CD8-positive, alpha-beta T cell (primary cell): ENCODE measurements at places on chromosomes 2 and 18. TPM values are rescaled to one million over a fixed set of nuclear protein-coding genes. Genes with fewer than 3 reads are reported as not detected.

TBR1 gene
- total RNA-seq: not detected

TSPYL6 gene
- total RNA-seq: not detected

RFX8 gene
- not detected for total RNA-seq

CCDC74B gene
- total RNA-seq: 0.27 TPM

B4GALT6 gene
- total RNA-seq: not detected

ASB18 gene
- not detected for total RNA-seq

FEV gene
- total RNA-seq: not detected

IL36A gene
- not detected for total RNA-seq

TAF1B gene
- total RNA-seq: 15.8 TPM

LYG2 gene
- not detected for total RNA-seq

PRSS56 gene
- not detected for total RNA-seq

KLHL30 gene
- not detected for total RNA-seq

CHRNG gene
- not detected for total RNA-seq

SERPINB11 gene
- not detected for total RNA-seq

GRCh38 chr2:20281876-20282275, 56.9 kb upstream of the SDC1 start:
- DNase-seq: no peak

DNA sequence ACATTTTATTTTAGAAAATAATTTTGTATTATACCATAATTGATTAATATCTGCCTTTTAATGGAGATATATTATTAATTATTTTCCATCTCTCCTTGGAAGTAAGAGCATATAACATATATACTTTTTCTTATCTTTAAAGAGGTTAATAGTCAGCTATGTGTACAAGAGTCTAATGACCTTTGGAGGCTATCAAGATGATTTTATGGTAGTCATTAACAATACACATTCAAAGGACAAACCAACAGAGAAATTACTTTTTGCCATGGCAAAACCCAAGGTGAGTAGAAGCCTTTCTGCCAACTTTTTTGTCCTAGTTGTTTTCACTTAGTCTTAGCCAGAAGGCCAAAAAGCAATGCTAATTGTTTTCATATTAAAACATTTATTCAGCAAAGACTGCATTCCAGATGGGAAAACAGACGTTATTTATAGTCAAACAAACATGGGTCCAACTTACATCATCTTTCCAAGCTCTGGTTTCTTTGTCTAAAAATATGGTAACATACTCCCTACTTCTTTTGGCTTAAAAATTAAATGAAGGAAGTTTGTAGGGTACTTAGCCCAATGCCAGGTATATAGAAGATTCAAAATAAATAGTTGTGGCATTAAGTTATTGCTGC, 9.6 kb upstream of the DYNC2LI1 start:
- DNase-seq: no peak

DNA sequence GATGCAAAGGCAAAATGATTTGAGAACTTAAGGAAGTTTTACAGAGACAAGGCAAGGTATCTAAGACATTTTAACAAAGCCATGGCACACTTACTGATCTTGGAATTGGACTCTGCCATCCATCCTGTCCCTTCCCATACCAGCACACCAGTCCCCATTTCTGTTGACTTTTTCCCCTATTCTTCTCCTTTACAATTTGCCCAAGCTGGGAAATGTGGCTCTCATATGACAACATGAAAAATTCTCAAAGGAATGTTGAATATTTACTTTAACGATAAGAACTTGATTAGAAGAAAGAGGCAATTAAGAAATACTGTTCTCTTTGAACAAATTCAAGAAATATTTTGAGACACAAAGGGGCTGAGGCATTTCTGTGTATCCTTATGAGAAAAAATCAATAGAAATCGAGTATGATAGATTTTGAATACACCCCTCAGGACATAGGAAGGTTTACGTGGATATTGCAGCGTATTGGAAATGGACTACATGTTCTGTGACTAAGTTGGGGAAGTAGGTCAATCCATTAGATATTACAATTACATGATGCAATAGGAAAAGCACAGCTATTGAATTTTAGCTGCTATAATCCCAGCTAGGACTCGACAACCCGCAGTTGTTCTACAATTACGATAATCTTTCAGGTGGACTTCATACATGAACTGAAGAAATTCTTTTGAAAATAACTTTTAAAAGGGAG, 201.6 kb downstream of the TRIB2 start:
- DNase-seq: no peak

GRCh38 chr2:72092111-72092510, 55.6 kb downstream of the CYP26B1 start:
- DNase-seq: no peak

GRCh38 chr2:140269000-140269399, 1488.8 kb upstream of the NXPH2 start:
- DNase-seq: no peak

GRCh38 chr2:199462347-199462955, 4.7 kb upstream of the SATB2 start:
- DNase-seq: no peak

DNA sequence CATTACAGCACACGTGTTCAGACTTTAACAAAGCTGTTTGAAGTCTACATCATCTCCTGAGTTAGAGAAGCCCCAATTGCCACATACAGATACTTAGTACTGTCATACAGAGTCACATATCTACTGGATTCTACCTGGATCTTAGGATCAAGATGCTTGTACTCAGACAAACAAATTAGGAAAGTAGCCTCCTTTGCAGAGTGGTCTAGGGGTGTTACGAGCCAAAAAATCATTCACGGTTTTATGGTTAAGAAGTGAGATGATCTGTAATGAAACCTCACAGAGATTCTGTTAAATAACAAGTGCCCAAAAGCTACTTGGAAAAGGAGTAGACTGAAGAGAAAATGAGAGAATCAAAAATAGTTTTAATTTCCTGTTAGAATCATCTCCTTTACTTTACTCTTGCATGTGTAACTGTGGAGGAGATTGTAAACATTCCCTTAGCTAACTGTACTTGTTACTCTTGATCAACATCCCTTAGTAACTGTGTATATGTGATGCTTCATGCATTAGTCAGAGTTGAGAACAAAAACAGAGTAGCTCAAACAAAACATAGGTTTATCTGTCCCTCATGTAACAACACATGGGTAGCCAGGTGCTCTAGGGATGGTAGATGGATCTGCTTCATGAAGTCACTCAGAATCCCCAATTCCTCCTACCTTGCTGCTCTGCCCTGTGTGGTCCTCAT, 16.4 kb upstream of the IL1RL1 start:
- DNase-seq: no peak

DNA sequence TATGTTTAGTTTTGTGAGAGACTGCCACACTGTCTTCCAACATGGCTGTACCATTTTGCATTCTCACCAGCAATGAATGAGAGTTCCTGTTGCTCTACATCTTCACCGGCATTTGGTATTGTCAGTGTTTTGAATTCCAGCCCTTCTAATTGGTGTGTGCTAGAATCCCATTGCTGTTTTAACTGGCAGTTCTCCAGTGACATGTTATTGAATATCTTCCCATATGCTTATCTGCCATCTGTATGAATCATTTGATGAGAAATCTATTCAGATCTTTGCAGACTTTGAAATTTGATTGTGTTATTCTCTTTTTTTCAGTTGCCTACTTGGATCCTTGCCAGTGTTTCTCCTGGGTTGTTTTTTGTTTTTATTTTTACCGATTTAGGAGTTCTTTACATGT, 99.0 kb downstream of the SNTG2 start:
- DNase-seq: no peak

DNA sequence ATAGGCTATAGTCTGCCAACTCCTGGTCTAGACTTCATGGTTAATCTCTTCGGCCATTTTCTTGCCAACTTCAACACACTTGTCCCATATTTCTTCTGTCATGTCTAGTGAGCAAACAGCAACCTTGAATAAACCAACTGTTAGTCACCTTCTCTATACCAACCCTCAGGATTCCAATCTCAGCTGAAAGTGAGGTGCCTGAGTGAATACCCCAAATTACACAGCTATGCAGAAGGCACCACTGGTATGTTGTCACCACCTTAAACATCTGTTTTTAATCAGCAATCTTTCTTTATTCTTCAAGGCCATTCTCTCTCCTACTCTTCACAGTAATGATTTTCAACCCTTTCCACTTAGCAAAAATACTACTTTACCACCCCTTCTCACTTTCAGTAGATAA, 39.3 kb downstream of the THOC1 start:
- no peak for DNase-seq

GRCh38 chr2:201127152-201127511, 11.2 kb downstream of the CFLAR start:
- no peak for DNase-seq

DNA sequence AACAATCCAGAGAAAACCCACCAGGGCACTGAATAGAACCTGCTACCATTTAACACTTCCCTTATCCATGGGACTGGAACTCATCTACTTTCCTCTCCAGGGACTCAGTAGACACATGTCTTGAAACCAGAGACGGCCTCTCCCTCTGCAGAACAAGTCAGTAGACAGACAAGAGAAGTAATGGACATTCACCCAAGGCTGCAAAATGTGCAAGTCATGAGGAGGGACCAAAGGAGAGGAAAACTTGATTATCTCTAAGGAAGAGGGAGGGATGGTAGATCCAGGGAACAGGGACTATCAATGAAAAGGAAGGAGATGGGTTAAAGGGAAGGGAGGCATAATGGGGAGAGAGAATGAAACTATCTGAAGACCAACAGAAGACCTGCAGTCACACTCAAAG, 5.3 kb upstream of the TTC39C start:
- no peak for DNase-seq

DNA sequence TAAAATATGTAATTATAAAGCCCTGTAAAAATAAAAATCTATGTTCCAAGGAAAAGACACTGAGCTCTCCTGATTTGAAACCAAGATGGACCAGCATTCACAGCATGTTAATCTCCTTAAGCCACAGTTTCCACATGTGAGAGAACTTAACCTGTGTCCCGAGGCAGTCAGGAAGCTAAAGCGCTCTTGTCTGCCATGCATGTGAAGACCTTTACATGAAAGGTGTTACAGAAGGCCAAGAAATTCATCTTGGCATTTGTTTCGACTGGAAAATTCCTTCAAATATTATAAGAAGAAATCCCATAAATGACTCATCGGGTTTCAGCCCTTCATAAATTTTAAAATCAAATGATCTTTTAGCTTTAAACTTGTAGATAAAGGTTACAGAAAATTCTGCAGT, 328.6 kb downstream of the CDH2 start:
- no peak for DNase-seq

- DNase-seq: no peak
Measured at GRCh38 chr18:32595832-32596231, 125.2 kb upstream of the GAREM1 start.

GRCh38 chr2:120712180-120712681, 23.4 kb upstream of the GLI2 start:
- DNase-seq: no peak

DNA sequence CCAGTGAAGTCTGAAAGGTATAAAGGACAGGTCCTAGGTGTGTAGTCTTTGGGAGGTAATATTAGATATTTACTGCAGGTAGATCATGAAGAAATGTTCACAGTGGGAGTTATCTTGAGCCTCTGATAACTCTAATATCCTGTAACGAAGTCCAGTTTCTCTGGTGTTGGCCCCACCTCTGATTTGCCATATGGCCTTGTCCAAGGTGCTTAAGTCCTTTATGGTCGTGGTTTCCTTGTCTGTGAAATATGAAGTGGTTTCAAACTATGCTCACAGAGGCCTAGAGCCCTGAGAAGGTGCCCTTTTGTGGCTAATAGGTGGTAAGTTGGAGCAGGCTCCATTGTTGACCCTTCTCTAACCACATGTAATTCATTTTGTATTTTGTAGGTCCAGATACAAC, 190.7 kb downstream of the ICOS start:
- no peak for DNase-seq

DNA sequence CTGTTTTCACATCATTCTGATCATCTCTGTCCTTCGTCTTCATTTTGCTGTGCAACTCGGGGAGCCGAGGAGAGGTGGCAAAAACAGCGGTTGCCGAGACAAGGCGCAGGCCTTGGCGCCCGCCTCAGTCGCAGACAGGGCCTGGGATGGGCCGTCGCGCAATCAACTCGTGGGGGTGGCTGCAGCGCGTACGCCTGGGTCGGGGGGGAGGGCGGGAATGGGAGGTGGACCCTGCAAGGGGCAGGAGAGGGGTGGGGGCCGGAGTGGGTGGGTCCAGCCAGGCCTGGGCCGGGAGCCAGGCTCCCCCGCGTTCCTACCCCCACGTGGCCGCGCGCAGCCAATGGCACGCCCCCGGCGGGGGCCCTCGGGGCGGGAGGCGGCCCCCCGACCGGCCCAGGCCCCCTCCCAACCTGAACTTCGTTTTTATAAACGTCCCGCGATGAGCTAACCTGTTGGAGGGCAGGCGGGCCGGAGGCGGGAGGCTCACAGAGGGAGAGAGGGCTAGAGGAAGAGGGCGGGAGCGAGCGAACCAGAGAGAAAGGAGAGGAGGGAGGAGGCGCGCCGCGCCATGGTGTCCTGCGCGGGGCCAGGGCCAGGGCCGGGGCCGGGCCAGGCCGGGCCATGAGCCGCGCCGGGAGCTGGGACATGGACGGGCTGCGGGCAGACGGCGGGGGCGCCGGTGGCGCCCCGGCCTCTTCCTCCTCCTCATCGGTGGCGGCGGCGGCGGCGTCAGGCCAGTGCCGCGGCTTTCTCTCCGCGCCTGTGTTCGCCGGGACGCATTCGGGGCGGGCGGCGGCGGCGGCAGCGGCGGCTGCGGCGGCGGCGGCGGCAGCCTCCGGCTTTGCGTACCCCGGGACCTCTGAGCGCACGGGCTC, at the start of gene HOXD13:
Gene HOXD13 (plus strand): TSS at position 452 of the 875 bp plus-strand sequence. CDS start 170 bp downstream, at position 622.
- no peak for DNase-seq

DNA sequence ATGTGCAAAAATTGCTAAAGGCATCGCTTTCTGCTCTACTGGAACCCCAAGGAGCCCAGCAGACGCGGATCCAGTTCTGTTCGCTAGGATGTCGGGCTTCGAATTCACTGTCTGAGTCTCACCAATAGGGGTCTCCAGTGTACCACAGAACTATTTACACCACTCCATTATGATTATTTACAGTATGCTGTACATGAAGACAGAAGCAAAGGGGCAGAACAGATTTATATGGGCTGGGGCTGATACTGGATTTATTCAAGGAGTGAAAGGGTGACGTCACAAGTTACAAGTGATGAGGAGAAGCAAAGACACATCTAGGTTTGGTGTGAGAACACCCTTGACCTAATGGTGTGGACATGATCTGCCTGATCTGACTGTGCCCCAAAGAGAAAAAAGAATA, 185.3 kb upstream of the ATP5MC3 start:
- DNase-seq: no peak

DNA sequence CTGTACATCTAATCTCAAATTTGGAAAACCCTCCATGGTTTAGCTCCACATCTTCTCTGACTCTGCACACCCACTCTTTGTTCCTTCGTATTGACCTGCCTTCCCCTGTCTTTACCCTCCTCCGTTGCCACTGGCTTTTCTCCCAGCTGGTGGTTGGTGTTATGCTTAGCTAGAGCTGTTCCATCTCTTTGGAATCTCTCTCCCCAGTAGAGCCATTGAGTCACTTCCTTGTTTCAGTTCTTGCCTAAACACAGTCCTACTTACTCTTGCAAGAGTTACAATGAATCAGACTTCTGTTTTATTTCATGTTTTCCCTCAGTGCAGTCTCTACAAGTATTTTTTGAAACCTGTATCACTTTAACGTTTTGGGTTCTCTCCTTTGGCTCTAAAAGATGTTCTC, 263.9 kb downstream of the LTBP1 start:
- no peak for DNase-seq

- no peak for DNase-seq
Measured at GRCh38 chr2:62461707-62462106, 44.3 kb downstream of the TMEM17 start.

GRCh38 chr2:64551851-64552250, 27.7 kb downstream of the AFTPH start:
- DNase-seq: no peak
